ENCODE measurements at places on chromosomes 3 and 15.

GRCh38 chr15:33946152-33946551, 22.1 kb upstream of the CHRM5 start:
- no peak for DNase-seq

GRCh38 chr3:195766671-195767070, 45.1 kb downstream of the MUC4 start:
- DNase-seq, result no peak

DNA sequence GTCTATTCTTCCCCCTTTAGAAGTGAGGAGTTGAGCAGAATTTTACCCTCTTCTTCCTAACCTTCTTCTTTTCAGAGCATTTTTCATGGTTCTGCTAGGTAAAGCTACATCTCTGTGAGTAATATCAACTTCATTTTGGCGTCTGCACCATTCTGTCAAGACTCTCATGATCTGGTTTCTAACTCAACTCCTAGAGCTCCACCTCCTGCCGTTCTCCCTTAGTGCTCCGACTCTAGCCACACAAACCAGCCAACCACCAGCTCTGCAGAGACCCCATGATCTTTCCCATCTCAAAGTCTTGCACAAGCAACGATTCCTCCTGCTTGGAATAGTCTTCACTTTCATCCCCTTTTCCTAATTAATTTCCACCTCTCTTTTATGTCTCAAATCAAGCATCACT, 193.9 kb upstream of the TMC3 start:
- no peak for DNase-seq

- no peak for DNase-seq
Measured at GRCh38 chr3:40057786-40058185, 248.4 kb downstream of the MYRIP start.

- peak; percentile 58 for DNase-seq
Measured at GRCh38 chr3:128784232-128784631, 58.2 kb downstream of the RAB7A start.
